ENCODE measurements at places on chromosomes 11 and 22. TPM values are rescaled to one million over a fixed set of nuclear protein-coding genes. Genes with fewer than 3 reads are reported as not detected.

The P4HA3 gene
- 15.0 TPM for total RNA-seq

The PANX2 gene
- total RNA-seq: 5.1 TPM

The ARHGAP42 gene
- 2.4 TPM for total RNA-seq

The POGLUT3 gene
- total RNA-seq: 43.9 TPM

The ST14 gene
- not detected for total RNA-seq

The ELMOD1 gene
- 0.53 TPM for total RNA-seq

The VSIG10L2 gene
- total RNA-seq: not detected

The FAM227A gene
- total RNA-seq: 1.9 TPM

The MMP8 gene
- total RNA-seq: not detected

The SLC7A4 gene
- total RNA-seq: not detected

The NRGN gene
- 33.5 TPM for total RNA-seq

The RHOD gene
- total RNA-seq: 10.5 TPM

Measured in endothelial cell of umbilical vein (primary cell).